ENCODE measurements at places on chromosomes 6 and 20.

DNA sequence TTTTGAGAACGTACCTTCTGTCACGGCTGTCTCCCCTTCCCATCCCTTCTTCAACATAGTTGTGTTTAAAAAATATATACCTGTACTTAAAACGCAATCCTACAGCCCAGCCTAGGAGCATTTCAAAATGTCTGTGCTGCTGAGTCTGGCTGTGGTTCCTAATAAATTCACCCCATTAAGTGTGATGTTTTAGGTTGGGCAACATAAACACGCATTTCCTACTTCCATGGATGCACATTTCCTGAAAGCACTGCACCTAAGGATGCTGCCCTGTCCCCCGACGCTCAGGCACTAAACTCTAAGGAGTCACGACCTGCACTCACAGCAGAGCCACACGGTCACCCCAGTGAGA lies 1.2 kb downstream of the REV3L start:
- DNase-seq: no peak

- DNase-seq: no peak
Observed at GRCh38 chr6:38877721-38878120, 162.6 kb downstream of the DNAH8 start.

DNA sequence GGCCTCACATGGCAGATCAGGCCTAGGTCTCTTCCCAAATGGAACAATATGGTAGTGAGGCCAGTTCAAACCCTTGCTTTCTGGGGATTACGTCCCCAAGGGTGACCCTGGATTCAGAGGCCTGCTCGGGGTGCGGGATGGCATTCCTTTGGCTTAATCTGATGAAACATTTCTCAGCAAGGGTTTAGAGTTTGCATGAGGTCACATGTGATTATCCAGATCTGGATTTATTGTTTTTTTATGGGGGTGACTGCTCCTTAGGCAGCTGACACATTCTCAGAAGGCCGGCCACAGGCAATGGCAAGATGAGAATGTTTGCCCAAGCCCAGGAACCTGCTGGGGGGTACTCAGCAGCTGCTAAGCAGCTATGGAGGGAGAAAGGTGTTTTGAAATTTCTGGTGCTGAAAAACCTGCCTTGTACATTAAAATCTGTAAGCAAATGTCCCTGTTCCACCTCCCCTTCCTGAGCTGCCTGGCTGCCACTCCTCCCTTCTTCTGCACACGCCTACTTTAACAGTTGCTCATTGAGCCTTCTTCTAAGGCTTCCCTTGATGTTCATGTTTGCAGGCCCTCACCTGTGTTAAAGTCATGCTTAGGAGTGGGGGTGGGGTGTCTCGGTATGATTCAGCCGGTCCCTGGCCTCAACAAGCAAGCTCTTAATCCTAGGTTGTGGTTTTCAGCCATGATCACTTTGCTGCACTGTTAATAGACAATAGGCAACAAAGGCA lies 37.9 kb upstream of the FUCA2 start:
- DNase-seq: no peak

DNA sequence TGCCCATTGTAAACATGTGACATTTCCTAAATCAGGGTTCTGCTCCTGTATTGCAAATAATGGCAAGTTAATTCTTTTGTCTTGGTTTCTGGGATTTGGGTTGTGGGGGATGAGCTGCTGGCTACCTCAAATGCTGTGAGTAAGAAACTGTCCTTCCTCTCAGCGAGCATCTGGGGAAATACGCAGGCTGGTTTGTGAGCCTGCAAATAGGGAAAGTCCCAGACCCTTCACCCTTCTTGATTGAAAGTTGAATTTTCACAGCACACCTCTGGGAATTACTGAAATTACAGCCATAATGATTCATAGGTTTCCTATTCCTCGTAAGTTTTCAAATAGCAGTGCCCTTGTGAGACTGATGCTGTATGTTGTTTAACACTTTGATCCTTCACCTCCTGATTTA lies 138.1 kb downstream of the TBXT start:
- no peak for DNase-seq

DNA sequence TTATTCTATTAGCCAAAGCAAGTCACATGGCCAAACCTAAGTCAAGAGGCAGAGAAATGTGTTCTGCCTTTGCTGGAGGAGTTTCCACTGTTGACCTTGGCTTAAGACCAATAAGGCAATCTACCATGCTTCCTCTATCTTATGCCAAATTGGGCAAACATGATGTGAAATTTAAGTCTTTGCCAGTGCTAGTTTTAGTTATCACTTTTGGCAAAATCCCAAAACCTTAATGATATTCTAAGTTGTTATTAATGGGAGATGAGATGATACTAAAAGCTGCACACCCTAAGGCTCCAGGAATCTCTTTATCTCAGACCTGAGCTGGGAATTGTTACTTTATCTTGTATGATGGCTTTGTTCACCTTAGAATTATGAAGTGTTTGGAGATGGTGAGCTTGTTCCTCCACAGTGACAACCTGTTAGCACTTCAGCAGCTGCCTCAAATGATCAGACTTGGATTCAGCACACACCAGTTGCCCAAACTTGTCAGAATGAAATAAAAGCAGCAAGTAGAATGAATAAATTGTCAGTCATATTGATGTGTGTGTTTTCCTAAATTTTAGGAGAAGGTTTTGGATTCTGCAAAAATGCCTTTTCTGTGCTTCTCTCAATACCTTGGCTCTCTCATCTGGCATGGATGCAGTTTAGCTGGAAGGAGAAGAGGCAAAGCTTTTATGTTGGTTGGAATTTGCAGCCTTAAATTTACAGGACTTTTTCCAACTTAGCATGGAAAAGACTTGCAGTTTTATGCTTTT lies 49.3 kb downstream of the RIN2 start:
- DNase-seq: no peak

Measured in globus pallidus (tissue), 1 donor.